ENCODE measurements at places on chromosomes 3 and 15. TPM values are rescaled to one million over a fixed set of nuclear protein-coding genes. Genes with fewer than 3 reads are reported as not detected.
A peak's percentile ranks its signal among the peaks of the same experiment; 100 is the strongest.

The CCDC54 gene
- total RNA-seq, result not detected

GRCh38 chr15:101501703-101502373 lies 12.3 kb upstream of the PCSK6 start:
- DNase-seq, result no peak

- DNase-seq, result no peak
Observed at GRCh38 chr3:184772667-184773272, 39.2 kb upstream of the VPS8 start.

GRCh38 chr3:17994167-17994566 lies 251.7 kb upstream of the TBC1D5 start:
- DNase-seq, result no peak

- DNase-seq, result peak; percentile 54
Observed at GRCh38 chr3:104519068-104519467, 847.6 kb upstream of the ALCAM start.

DNA sequence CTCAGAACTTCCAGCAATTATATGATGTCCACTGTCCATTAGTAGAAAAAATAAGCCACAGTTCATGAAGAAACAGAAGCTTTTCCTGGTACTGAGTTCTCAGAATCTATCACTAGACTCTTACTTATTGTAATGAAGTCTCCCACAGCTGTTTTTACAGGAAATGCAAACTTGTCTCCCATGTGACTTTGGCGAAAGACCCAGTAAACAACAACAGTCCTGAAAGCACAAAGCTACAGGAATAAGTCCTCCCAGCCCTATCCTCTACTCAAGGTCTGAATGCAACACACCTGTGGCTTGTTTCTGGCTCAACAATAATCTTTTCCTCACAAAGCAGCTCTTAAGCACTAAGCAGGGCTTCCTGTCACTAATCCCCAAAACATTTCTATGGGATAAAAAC lies 55.9 kb downstream of the EOMES start:
- DNase-seq, result no peak

DNA sequence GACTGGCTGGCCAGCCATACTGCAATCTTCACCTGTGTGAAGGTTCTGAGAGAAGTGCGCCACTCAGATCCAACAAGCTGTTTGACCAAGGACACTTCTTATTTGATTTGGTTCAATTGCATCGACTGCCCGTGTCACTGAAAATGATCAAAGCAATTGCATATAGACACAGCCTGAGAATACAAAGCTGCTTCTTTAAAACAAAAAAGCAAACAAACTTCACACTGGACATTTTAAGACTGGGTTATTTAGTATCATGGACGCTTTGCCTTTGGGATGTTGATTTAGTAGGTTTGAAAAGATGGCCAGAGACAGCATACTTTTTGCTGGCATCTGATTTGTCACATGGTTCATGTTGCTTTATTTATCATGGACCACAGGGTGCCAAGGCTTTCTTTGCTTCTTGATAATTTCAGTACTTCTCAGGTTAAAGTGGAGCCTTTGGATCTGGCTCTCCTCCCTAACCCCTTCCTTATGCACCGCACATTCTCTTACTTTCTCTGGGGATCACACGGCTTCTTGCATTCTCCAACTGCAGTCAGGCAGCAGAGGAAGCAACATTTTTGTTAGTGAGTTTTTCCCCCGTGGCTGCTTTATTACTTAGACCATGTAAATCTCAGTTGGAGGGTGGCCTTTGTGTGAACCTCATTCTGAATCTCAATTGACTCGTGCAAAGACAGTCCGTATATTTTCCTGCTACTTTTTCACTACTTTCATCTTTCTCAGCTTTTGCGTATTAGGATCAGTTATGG lies 151.0 kb downstream of the CD47 start:
- DNase-seq, result no peak

DNA sequence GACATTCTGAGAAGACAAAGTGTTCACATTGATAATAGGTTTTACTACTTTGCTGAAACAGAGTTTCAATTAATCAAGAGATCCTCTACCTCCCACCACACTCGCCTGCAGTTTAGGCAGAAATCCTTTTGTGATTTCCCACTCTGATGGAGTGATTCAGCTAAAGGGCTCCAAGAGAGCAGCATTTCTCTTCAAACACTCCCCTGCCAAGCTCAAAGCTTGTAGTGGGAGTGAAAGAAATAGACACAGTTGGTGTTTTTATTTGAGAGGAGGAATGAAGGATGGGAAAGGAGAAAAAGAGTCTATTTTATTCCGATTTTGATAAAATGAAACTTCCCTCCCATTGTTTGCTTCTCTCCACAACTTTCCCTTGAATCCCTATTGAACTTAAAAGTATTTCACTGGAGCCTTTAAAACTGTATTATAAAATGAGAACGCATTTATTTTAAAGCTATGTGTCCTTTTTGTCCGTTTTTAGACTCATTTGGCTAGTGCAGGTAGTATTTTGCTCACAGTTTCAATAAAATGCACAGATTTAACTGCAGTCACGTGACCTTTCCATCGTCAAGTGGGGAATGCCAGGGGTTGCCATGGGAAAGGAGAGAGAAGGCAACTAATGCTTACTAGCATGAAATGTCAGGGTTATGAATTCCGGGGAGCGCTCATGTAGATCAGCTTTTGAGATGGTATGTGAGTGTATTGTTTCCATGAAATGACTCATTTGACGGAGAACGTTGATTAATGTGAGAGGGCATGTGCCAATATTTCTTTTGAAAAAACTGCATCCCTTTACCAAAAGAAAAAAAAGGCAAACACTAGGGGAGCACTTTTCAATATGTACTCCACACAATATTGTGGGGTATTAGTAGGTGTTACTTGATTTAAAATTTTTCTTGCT lies 7.7 kb upstream of the OSBPL11 start:
- DNase-seq, result no peak

The RBPMS2 gene
- total RNA-seq, result 0.66 TPM

The CTXN2 gene
- not detected for total RNA-seq

DNA sequence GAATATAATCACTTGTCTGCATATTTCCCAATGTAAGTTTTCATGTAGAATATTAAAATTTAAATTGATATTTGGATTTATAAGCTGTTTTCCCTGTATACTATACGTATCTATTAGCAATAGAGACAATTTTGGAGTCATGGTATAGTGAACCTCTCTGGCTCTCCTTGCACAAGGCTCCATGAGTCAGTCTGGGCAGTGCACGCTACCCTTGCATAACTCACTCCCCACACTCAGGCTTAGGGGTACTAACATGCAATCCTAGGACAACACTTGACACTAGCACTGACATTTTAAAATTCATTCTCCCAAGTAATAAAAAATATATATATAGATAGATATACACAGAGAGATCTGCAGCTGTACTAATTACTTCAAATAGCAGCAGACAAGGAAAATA lies 39.2 kb downstream of the SLC24A1 start:
- no peak for DNase-seq

- DNase-seq, result no peak
Observed at GRCh38 chr3:110101361-110101760, 764.0 kb upstream of the DPPA4 start.

DNA sequence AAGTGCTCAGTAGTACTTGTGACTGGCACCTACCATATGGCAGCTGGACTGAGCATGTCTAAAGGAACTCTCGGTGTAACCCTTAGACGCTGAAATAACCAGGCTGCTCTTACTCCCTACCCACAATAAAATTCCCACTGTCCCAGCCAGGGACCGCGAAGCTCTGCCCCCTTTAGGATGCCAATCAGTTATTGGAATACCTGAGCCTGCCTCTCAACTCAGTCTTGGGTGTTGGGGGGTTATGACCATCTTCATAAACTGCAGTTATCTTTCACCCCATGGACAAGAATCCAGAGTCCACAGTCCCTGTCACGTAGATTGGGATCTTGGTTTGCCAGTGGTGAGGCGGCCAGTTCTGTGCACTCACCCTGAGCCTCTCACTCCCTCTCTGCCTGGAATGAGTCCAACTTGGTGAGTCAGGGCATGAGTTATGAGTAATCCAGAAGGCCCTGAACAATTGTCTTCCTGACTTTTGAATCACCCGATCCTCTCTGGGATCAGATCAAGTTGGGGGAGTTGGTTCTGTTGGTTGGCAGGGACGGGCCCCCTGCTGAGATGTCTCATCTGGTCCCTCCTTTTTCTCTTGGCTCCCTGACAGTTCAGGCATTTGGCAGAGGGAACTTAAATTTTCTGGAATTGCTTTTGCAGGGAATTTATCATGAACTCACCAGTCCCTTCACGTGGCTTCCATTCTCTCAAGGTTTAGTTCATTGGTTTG lies 120.1 kb upstream of the UBE2E1 start:
- no peak for DNase-seq

DNA sequence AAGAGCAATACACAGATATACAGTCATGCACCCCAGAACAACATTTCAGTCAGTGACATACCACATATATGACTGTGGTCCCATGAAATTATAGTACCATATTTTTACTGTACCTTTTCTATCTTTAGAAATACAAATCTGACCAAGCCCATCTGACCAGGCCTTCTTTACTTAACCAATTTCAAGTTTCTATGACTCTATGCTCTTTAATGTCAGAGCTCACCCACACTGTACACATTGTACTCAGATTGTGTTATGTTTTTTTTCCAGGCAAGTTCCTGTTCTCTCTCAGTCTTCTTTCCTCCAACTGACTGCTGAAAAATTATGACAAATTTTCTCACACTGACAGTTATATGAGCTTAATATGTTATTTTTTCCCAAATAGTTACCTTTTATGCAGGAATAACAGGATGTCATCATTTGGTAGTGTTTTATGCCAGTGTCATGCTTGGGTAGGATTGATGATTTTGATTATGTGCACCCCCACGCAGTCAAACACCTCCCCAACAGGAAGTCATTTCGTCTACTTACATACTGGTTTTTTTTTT lies 8.0 kb upstream of the CBLB start:
- DNase-seq, result no peak

DNA sequence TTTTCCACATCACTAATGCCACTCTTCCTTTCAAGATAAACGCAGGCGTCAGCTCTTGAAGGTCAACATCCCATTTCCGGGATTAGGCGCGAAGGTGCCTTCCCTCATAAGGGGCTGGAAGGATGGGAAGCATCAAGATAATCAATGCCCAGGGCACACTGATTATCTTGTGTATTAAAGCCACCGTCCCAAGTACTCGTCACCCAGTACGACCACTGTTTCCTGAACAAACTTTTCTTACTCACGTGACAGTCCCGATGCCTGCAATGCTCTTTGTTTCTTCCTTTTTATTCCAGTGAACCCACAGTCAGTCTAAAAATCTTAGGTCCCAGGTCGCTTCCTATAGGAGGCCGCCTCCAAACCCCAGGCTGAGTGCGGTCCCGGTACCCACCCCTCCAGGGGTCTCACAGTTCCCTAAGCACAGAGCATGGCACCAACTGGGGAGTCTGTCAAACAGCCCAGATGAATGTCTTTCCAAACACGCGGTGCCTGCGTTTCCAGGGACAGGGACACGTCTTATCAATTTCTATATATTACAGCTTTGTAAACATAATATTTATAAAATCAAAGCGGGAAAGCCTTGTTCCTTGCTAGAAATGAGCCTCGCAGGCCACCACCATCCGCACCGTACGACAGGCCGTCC lies 589 bp downstream of the ANAPC13 start:
- DNase-seq, result no peak

DNA sequence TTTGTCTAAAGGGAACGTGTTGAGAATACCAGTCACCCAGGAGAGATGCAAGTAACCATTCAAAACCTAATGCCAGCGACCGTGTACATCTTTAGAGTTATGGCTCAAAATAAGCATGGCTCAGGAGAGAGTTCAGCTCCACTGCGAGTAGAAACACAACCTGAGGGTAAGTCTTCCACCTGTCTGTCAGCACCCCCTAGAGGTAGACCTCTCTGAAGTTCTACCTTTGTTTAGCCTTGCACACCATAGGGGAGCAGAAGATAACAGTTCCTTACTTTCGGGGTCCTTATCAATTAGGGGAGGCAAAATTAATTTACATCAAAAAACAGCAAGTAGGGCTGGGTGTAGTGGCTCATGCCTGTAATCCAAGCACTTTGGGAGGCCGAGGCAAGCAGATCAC lies 124.4 kb downstream of the HCN4 start:
- no peak for DNase-seq

The ALDH1L1 gene
- total RNA-seq, result 0.46 TPM

- no peak for DNase-seq
Observed at GRCh38 chr15:91947683-91948608, 94.4 kb downstream of the SLCO3A1 start.

DNA sequence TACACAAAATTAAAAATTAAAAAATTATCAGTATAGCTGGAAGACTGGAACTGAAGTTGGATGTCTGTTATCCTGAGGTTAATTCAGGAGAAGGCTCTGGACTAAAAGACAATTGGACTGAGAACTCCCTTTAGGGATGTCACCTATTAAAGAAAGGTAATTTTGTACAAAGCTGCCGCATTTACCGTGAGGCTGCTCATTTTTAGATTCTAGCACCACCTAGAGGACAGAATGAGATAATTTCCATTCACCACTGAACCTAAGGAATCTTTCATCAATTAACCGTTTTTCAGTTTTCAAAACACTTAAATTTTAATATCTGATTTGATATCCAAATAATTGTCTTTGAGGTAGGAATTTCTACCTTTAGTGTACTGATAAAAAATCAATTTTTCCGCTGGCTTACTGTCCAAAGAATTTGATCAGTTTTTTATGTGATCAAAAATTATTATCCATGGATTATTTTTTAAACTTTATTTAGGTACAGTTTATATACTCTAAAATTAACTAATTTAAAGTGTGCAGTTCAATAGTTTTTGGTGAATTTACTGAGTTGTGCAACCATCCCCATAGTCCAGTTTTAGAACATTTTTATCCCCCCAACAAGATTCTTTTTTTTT lies 106.7 kb upstream of the TNIK start:
- peak; percentile 42 for DNase-seq

DNA sequence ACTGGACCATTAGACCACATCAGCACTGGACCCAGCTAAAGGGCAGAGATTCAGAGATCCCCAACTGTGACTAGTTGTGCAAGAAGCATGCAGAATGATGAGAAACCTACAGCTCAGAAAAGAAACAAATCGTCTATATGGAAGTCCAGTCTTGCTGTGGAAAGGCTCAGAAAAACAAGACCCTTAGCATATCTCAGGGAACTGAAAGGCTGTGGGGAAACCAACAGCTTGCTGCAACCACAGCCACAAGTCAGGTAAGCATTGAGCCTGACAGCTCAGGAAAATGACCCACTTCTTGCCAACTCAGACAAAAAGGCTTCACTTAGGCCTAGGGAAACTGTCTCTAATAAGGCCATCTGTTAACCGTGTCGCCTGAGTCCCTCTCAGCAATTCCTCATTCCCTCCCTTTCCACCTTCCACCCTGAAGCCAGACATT lies 145.6 kb downstream of the LSAMP start:
- peak; percentile 31 for DNase-seq

GRCh38 chr3:49026536-49026935 lies 2.7 kb downstream of the IMPDH2 start:
- no peak for DNase-seq

Measured in GM12878 (cell line).